ENCODE measurements at places on chromosomes 12 and 14.

DNA sequence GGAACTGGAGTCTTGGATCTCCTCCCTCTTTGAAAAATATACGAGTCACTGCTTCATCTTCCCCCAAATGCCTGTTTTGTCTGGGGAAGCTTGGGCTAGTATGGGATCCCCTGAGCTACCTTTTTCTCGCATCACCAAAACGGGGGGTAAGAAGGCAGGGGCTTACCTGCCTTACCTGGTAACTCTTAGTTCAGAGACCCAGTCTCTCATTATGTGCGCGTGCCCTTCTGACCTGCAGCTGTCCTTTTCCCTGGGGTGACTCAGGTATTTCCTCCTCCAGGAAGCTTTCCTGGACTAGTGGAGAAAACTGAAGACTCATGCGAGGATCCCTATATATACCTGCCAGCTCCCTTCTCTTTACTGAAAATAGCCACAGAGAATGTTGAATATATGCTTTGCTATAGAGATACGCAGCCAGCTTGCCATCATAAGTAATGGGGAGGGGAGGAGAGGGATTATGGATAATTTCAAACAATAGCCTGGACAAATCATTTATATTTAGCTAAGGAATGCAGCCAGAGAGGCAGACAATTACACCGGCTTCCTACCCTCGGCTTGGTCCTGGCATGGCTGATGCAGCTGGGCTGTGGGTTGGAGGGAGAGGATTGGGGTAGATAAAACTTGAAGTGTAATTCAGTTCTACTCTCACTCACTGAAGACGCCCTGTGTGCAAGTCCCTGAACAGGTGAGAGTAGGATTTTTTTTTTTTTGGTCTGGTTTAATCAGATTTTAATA is 1.1 kb downstream of the TSPAN9 start:
- DNase-seq = no peak

- no peak for DNase-seq
These were observed 153.8 kb upstream of the DDHD1 start for GRCh38 chr14:53306911-53307310.

GRCh38 chr12:912466-913235 is 36.8 kb downstream of the RAD52 start:
- DNase-seq = no peak

DNA sequence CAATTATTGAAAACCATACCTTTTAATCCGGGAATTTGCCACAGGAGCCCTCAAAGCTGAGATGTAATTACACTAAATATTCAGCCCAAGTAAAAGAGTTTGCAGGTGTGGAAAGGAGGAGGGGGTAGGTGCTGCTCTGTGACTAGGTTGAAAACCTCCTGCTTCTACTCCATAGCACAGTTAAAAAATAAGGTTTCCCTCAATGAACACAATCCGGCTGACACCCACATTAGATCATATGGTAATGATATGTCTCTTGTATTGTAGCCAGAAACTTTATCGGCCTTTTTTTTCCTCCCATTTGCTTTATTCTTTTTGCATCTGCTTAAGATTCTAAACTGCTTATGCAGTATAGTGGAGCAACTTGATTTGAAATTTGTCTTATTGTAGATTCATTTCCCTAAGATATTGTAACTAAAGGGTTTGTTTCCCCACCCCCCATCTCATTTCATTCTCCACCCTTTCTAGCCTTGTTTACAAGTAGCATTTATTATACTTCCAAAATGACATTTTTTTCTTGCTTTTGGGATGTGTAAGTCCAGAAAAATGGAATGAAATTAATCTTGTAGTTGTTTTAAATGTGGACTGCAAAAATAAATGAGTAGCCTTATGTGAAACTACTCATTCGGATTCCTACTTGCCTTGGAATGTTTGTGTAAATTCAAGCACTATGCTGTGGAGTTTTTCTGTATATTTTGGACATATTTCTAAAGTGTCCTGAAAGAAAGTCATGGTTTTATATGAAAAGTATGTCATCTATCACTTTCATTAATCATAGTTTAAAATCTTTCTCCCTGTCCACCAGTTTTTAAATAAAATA is at the start of gene DCN:
DCN (minus strand) TSS at position 182 of the 820 bp plus-strand sequence. CDS start 4,265 bp downstream, outside the sequence.
- DNase-seq = no peak

DNA sequence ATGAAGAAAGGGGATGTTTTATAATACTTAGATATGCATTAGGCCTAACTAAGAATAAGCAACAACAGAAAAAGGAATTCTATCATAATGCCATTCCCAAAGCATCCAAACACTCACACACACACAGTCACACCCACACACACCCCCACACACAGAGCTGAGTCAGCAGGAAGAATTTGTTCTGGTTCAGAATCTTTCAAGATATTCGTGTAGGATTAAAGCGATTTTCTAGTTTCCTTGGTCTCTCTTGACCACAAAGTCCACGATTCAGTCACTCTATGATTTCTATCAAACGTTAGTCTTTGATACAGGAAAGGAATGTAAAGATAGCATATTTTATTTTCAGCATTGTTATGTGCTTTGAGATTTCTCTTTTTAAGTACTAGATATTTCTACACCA is 382.6 kb upstream of the DCN start:
- DNase-seq = no peak

DNA sequence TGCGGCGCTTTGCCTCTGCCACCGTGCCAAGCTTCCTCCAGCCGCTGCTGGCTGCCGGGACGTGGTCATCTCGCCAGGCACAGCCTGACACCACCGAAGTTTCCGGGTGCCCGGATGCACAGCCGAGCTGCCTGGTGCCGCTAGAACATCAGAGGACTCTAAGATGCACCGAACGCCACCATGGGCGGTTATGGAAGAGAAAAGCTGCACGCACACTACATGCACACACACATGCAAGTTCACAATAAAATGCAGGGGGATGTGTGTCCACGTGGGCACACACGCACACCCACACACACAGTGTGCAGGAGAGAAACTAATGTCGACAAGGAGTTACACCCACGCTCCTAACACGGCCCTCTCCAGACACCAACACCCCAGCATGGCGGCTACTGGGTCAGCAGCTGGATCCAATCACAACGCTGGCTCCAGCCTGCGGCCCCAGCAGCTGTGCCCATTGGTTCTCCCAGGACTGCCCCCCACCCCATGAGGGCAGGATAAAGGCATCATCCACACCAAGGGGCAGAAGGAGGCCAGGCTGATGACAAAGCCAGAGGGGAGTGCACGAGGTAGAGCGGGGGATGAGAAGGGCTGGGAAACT is 82.7 kb downstream of the BCL11B start:
- no peak for DNase-seq

- no peak for DNase-seq
These were observed 161.6 kb downstream of the KCNC2 start for GRCh38 chr12:75047885-75048525.

DNA sequence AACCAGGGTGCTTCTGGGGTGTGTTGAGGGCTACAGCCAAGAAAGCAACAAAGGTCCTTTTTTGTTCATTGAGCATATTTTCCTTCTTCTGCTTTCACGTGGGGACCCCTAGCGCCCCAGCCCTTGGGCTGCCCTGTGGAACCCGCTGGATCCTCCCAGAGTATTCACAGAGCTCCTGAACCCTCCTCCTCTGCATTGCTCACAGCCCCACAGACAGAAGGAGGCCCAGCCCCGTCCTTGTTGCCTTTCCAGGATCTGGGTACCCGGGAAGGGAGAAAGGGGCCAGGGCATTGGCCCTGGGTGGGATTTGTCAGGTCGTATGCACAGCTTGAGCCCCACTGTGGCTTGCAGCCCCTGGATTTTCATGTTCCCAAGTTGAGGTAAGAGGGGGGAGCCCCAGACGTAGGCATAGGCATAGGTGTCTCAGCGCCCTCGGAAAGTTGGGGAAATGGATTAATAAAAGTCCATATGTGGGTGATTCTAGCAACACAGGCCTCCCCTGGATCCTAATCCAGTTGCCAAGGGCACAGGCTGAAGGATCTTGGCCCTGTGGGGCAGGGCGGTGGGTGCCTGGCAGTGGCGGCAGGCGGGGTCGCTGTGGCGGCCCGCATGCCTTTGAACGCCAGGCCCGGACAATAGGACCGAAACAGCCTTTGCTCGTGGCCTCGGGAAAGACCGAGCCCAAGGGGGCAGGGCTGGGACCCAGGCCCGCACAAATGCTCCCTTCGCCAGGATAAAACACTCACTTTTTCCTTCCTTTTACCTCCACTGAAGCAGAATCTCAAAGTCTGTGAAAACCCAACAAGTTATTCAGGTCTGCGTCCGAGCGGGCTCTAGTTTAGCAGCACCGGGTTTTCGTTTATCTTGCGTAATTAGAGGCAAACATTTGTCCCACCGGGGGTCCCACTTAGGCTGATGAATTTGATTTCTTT is 3.0 kb upstream of the HOXC10 start:
- no peak for DNase-seq

DNA sequence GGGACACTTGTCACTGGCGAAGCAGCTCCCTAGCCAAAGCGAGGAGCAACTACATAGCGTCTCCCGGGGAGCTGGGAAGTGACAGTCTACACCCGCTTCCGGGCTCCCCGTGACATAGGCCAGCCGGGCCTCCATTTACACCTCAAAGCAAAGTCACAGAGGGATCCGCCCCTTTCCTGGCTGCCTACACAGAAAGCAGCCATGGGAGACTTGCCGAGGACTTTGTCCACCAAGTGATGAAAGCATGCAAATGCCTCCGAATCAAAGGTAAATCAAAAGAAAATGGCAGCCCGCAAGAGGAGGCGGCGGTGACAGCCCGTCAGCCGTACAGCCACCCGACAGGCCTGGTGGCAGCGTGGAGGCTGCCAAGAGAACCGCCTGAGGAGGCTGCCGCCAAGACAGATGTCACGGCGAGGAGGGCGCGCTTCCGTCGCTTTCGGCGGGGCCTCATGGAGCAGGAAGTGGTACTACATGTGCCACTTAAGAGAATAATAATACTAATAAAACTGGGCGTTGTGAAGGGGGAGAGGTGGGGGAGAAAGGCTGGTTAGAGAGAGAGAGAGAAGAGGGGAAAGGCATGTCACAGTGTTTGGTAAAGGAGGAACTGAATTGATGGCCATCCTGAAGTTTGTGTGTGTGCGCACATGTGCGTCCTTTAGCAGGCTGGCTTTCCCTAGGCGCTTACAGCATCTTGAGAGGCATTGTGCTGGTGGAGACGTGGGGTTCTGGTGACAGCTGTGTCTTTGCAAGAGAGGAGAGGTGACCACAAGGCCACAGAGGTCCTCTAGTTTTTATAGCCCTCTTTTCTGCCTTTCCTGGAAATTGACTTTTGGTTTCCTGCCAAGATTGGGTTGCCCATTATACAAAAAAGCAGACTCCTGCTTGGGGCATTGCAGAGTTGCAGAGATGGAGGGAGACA is 661.7 kb downstream of the VRK1 start:
- peak; percentile 87 for DNase-seq
